ENCODE measurements at places on chromosomes 16 and 17.

DNA sequence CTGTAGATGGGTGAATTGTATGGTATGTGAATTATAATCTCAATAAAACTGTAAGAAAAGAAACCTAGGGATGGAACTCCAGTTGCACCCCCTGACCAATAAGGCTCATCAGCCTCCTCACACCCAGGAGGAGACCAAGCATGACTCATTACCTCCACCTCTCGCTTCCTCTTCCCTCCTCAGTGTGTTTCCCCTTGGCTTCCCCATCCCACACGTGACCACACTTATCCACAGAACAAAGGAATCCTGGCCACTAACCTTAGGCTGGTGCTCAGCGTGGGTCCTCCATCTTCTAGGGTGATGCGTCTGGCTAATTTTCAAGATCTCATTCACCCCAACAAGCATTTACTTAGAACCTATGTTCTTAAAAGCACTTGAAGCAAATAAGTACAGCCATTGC, 36.2 kb upstream of the MAP3K14 start:
- DNase-seq, result peak; percentile 39

DNA sequence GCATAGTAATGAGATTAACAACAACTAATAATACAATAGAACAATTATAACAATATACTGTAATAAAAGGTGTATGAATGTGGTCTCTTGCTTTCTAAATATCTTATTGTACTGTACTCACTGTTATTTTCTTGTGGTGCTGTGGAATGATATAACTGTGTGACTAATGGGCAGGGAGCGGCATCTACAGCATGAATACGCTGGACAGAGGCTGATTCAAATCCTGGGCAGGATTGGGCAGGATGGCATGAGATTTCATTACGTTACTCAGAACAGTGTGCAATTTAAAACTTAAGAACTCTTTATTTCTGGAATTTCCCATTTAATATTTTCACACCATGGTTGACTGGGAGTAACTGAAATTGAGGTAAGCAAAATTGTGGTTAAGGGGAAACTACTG, 1239.8 kb upstream of the GOT2 start:
- DNase-seq, result no peak

DNA sequence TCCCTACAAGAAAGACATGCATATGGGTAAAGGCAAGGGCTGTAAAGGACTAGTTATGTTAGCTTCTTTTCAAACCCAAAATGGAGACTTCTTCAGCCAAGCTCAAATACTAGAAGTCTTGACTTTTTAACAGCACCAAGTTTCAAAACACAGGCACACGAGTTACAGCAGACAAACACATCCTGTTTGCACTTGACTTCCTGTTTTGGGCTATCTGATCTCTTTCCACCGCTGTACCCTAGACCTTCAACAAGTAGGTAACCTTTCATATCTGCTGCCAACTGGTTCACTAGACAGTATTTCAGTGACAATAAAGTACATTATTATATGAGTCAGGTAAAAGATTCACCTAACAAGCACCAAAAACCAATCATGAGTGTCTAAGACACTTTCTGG, 12.3 kb downstream of the RFFL start:
- DNase-seq, result peak; percentile 95

- no peak for DNase-seq
These were observed 121.8 kb upstream of the IRX5 start for GRCh38 chr16:54808890-54809289.

GRCh38 chr17:17004251-17004996, 32.5 kb upstream of the TNFRSF13B start:
- no peak for DNase-seq

DNA sequence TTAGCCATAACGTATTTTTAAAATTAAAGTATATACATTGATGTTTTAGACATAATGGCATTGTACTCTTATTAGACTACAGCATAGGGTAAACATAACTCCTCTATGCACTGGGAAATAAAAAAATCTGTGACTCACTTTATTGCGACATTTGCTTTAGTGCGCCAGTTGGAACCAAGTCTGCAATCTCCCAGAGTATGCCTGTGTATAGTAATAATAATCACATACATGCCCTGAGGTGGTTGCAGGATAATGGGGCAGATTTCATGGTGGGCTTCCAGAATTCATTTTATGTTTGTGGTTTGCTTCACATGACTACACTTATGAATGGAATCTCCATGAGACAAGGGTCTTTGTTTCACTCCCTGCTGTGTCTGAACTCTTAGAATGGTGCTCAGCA, 66.9 kb upstream of the N4BP1 start:
- DNase-seq, result no peak

DNA sequence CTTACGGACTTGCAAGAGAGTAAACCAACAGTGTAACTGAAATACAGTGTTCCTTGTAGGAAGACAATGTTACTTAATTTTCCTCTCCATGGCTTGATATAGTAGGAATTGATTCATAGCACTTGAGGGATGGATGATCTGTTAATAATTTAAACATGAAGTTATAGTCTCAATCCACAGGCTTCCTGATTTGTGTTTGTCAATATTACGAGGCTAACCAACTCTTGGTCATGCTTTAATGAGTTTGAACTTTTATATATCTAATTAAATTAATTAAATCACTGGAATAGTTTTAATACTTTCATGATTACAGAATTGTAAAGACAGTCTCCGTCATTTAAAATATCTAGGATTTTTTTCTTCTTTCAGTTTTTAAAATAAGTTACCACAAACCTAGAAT, 112.0 kb upstream of the HAS3 start:
- no peak for DNase-seq

GRCh38 chr17:48261297-48261880, 153.8 kb downstream of the SNX11 start:
- DNase-seq, result no peak

DNA sequence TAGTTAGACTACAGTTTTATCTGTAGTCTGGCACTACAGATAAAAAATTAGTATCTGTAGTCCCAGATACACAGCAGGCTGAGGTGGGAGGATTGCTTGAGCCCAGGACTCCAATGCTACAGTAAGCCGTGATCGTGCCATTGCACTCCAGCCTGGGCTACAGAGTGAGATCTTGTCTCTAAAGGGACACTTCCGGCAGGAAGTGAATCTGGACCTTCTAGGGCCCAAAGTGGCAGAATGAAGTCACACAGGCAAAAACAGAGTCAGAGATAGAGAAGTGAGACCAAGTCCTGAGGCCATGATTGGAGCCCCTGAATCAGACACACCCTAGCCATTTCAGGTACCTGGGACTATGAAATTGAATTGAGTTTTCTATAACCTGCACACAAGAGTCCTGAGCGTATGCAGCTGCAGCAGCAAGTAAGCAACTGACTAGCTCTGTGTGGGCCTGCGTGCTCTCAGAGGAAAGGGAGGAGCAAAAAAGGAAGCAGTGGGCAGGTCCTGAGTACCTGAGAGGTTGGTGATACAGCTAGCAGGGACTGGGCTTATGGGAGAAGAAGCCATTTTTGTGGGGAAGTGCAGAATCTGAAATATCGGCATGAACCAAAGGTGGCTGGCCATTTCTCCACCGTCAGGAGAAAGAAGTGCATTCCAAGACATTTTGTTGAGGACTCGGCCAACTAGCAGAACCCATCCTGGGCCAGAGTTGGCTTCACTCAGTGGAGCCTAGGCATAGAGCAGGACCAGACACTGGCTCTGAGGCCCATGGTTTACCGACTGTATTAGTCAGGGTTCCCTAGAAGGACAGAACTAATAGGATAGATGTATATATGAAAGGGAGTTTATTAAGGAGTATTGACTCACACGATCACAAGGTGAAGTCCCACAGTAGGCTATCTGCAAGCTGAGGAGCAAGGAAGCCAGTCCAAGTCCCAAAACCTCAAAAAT, 27.2 kb upstream of the BRD7 start:
- DNase-seq, result no peak

DNA sequence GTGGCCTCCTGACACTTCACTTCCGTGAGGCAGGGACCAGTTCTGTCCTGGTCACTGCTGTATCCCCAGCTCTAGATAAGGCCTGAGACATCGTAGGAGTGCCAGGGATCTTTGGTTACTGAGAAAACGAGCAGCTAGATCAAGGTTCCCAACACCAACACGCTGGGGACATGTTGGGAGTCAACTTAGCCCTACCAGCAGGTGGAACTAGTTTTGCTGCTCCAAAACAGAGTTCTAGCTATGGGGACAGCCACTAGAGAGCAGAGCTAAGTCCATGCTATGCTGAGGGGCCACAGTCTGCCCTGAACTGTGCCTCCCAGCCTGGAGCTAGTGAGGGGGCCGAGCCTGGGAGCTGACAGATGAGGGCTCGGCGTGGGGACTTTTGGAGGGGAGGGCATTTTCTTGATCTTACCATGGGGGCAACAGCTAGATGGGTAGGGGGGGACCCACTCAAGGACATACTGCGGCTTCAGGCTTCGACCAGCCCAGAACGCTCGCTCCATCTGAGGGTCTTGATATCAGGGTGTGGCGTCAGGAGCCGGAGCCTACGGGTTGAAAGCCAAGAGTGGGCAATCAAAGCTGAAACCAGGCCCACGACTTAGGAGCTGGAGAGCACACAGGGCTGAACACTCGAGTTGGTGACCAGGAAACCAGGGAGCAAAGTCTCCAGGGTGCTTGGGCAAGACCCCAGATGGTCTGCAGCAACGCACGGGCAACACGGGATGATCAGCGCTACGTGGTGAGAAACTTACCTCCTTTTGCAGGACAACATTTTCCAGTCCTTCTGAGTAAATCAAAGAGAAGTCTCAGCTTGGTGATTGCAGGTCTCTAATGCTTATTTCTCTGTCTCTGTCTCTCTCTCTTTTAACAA, 13.4 kb downstream of the SNX20 start:
- DNase-seq, result peak; percentile 30

GRCh38 chr16:19907161-19907992, 22.7 kb upstream of the GPRC5B start:
- DNase-seq, result peak; percentile 71

DNA sequence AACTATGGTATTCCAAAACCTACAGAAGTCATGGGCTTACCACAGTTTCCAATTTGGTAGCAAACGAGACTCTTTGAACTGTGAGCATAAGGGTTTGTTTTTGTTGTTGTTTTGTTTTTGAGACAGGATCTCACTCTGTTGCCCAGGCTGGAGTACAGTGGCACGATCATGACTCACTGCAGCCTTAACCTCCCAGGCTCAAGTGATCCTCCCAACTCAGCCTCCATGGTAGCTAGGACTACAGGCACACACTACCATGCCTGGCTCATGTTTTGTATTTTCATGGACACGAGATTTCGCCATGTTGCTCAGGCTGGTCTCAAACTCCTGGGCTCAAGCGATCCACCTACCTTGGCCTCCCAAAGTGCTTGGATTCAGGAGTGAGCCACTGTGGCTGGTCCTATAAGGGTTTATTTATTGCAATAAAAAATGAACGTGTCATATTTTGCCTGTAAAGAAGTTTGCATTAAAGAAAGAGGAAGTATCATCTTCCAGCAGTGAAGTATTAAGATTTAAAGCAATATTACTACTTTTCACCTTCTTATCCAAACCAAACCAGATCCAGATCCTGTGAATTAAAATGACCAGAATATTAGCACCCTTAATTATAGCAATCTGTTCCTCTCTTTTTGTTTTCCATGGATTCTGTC, 37.2 kb downstream of the KCNJ2 start:
- no peak for DNase-seq

GRCh38 chr17:80053102-80053501, 16.7 kb downstream of the CCDC40 start:
- DNase-seq, result no peak

GRCh38 chr16:11793840-11794239, 3.2 kb downstream of the ZC3H7A start:
- no peak for DNase-seq

DNA sequence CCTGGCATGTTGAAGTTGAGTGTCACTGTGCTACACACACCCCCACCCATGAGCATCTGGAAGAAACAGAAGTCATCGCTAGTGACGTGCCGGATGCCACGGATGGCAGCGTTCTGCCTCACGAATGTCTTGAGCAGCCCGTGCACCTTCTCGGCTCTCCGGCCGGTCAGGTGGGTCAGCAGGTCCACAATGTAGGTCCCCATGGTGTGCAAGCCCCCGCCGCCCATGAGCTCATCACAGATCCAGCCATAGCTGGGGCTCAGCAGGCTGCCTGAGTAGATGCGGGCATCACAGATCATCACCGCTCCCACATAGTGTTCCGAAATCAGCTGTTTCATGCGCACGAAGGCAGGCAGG, 8.9 kb downstream of the C16orf86 start:
- no peak for DNase-seq

DNA sequence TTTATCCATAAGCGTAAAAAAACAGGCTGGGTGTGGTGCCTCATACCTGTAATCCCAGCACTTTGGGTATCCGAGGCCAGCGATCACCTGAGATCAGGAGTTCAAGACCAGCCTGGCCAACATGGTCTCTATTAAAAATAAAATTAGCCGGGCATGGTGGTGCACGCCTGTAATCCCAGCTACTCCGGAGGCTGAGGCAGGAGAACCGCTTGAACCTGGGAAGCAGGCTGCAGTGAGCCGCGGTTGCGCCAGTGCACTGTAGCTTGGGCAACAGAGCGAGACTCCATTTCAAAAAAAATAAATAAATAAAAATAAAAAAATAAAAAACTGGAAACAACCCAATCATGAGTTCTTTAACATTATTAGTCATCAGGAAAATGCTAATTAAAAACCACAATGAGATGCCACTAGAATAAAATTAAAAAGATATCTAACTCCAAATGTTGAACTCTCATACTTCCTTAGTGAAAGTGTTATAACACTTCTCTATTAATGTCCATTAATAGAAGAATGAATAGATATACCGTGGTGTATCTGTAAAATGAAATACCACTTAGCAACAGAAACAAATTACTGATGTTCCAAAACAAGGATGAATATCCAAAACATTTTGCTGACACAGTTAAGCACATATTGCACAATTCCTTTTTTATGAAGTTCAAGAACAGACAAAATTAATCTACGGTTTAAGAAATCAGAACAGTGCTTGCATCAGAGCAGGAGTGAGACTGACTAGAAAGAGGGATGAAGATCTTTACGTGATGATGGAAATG, 13.1 kb downstream of the MPHOSPH6 start:
- no peak for DNase-seq

DNA sequence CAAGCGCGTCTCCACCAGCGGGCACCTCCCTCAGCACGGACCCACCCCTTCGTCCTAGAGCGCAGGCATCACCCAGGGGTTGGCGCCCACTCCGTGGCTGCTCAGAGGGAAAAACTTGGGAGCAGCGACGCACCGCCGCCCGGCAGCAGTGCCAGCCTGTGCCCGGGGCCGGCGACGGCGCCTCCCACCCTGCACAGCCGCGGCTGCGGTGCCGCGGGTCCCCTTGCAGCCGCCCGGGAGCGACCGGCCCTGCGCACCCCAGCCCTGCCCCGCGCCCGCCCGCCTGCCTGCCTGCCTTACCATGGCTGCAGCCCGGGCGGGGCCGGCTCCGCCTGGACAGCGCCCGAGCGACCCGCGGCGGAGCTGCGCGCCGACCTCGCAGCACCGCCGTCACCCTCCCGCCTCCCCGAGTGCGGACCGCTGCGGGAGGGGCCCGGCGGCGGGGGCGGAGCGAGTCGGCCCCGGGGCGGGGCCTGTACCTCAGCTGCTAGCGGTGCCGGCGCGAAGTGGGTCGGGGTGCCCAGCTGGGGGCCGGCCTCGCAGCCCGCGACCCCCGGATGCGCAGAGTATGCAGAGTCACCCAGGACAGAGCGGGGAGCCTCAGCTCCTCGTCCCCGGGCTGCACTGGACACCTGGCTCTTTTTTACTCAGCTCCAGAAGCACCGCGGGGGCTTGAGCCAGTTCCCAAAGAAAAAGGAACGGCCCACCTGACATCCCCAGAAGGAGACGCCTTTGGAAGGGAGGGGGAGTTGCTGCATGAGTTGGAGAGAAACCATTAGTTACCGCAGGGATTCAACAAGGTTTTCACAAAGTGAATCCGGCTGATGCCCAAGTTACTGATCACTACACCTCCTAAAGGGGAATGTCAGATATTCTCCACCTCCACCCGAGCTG, 17.5 kb upstream of the MTMR4 start:
- peak; percentile 36 for DNase-seq

Data from CD4-positive, alpha-beta T cell treated with Interleukin-4 for 4 hours (primary cell).